T-cell (primary cell): ENCODE measurements at places on chromosomes 6 and 20.

- DNase-seq, result no peak
These were observed 71.3 kb downstream of the DZANK1 start for GRCh38 chr20:18395544-18395943.

GRCh38 chr6:40910260-40910893 is 128.6 kb downstream of the UNC5CL start:
- no peak for DNase-seq

- no peak for DNase-seq
These were observed 41.3 kb downstream of the HLA-DPB1 start for GRCh38 chr6:33116841-33117711.

DNA sequence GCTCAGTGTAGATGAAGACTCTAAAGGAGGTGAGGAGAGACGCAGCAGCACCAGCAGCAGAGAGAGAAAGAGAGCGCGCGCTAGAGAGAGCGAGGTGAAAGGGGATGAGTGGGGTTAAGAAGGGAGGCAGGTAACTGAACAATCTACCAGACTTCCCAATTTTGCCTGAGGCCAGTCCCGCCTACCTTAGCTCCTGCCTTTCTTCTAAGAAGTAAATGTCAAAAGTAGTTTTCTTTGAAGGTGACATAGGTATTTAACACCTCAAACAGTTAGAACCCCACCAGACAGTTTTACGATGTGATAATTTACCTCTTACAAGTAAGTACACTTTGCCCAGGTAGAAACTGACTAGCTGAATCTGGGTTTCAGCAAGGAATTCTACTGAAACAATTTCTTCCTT is 132.0 kb upstream of the EEF1E1 start:
- DNase-seq, result no peak

DNA sequence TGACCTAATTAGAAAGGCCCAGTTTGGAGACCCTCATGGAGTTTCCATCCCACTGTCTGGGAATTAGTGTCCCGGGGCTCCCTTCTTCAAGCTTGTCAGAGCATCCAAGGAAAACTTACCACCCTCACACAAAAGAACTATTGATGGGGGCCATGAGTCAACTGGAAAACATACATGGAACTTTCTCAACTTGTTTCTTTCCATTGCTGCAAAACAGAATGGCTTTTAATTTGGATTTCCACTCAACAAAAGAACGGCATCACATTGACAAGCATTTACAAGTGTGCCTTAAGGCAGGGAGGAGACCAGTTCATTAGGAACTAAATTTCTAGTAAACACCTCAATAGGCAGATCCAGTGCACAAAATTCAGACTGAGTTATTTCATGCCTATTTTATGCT is 289.1 kb upstream of the PREP start:
- no peak for DNase-seq

DNA sequence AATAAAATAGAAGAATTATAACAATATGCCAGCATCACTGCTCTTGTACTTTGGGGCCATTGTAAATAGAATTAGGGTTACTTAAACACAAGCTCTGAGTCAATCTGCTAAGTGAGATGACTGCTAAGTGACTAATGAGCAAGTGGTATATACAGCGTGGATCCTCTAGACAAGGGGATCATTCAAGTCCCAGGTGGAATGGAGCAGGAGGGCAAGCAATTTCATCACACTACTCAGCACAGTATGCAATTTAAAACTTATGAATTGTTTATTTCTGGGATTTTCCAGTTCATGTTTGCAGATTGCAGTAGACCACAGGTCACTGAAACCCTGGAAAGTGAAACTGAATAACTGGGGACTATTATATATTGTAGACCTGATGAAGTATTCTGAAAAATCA is 235.3 kb downstream of the BTBD3 start:
- no peak for DNase-seq

GRCh38 chr6:31687321-31687720 is 6.5 kb upstream of the LY6G5C start:
- DNase-seq, result no peak

- DNase-seq, result no peak
These were observed 14.9 kb upstream of the SLC22A1 start for GRCh38 chr6:160106701-160107100.

DNA sequence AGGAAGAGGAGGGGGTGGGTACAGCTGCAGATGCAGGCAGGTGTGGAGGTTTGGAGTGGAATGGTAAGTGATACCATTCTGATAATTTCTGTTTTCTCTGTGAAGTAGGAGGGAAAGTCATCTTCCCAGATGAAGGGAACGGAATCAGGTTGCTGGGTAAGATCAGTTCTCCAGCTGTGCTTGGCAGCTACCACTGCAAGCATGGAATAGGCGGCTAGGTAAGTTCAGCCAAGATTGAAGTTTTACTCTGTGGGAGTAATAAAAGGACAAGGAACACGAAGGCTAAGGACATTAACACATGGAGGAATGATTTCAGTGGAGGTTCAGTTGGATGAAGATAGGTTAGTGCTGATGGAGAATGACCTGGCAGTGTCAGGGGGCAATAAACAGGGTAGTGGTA is 128.3 kb downstream of the CARMIL1 start:
- DNase-seq, result no peak

- no peak for DNase-seq
These were observed 9.4 kb downstream of the ARFGAP1 start for GRCh38 chr20:63281742-63282665.

DNA sequence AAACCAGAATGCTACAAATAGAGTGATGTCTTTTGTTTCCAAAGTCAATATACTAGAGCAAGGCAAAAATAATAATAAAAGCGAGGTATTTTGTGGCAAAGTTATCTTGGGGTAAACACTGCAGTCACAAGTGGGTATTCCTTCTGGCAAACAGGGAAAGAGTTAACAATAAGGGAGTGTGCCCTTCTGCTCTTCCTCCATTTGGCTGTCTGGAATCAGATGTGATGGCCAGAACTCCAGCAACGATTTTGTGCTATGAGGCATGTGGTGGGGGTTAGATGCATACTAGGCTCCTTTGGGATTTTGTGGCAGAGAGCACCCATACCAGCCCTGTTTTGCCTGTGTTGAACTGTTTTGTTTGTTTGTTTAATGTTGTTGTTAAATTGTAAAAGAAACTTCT is 2.4 kb upstream of the SLC52A3 start:
- no peak for DNase-seq

DNA sequence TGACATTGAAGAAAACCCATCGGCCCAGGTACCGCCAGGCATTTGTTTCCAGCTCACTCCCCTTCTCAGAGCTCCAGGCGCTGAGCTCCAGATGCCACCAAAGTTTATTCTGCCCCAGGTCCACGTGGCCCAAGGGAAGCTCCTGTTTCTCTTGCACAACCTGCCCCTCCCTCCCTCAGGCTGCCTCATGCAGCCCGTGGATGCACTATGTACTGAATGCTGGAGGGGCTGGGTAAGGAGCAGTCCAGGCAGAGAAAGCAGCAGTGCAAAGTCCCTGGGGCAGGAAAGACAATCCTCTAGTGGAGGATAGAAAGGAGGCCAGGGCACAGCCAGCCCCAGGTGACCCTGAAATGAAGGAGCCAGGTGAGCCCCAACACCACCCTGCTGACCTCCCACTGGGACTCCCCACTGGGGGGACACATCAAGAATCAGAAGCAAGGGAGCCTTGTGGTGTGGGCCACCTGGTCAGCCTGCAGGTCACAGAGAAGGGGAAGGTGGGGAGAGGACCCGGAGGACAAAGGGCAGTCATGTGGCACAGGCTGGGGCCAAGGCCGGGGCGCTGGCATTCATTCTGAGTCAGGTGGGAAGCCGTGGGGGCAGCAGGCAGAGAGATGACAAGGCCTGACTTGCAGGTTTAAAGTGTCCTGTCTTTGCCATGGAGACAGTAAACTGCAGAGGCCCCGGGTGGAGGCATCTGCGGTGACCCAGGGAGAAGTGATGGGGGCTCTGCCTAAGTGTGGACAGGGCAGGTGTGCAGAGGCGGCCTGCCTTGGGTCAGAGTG is 230.1 kb downstream of the PREX1 start:
- no peak for DNase-seq

DNA sequence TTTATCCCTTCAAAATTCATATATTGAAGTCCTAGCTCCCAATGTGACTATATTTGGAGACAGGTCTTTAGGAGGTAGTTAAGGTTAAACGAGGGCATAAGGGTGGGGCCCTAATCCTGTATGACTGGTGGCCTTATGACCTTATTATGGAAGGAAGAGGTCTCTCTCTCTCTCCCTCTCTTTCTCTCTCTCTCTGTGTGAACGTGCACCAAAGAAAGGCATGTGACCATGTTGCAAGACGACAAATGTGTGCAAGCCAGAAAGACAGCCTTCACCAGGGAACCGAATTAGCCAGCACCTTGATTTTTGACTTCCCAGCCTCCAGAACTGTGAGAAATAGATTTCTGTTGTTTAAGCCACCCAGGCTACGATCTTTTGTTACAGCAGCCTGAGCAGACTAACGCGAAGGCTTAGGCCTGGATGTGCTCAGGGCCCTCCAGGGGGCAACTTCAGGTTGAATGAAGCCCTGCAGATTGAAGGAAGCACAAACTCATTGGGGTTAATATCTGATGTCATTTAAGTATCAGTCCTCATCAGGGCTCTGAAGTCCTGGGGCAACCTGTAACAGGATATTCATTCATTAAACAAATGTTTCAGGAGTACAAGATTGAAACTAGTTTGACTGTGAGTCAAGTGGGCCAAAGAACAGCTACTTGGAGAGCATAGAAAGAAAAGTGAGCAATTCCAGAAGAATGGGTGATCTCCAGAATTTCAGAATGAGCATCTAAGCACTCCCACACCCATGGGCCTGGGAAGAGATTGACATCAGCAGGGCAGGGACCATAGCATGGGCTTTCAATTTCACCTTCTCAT is 157.4 kb upstream of the TNFAIP3 start:
- DNase-seq, result no peak

DNA sequence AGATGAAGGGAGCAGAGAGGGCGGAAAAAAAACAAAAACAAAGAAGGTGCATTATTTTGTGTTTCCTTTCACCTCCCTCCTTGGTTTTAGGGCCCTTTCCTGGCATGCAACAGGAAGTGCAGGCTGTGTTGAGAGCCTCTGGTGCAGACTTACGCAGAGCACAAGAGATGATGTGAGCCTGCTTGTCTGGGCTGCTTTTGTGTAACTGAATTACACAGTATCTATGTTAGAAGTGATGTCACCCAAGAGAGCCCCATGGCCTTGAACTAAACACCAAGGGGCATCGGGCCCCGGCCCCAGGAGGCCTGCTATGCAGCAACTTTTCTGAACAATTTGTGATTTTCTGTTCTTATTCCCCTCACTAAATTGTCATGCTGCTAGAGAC is 25.5 kb downstream of the GNAS start:
- peak; percentile 50 for DNase-seq

DNA sequence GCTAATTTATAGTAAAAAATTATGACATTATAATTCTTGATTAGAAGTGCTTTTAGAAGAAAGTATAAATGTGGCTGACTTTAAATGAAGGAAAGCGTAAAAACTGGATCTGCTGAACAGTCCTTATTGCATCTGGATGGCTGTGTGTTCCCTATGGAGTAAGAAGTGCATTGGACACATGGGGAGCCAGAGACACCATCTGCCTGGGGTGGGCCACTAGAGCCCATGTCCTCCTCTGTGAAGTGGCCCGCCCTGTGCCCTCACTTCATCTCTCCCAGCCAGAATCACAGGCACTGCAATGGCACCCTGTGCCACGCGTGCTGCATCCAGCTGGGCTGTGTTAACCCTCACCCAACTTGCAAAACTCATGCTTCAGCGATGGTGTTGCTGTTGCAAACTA is 13.2 kb upstream of the SFT2D1 start:
- no peak for DNase-seq

- DNase-seq, result peak; percentile 22
These were observed 1.4 kb downstream of the ELOVL5 start for GRCh38 chr6:53347250-53347920.

DNA sequence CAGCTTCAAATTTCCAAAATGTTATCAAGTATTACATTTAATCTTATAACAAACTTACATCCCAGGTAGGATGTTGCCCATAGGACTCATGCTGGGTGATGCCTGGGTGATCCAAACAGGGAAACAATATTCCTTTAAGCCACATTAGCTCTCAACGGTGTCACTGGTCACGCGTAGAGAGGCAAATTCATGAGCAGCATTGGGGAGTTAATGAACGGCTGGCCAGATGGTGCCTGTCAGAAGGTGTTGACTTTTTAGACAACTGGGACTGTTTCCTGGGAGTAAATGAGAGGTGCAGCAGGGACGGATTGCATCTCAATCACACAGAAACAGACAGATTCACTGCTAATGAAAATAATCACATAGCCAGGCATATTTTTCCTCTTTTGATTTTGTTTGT is 83.3 kb upstream of the ID4 start:
- DNase-seq, result no peak

GRCh38 chr20:20894280-20894679 is 181.8 kb upstream of the RALGAPA2 start:
- no peak for DNase-seq

- no peak for DNase-seq
These were observed 23.6 kb upstream of the PBOV1 start for GRCh38 chr6:138241934-138242333.

DNA sequence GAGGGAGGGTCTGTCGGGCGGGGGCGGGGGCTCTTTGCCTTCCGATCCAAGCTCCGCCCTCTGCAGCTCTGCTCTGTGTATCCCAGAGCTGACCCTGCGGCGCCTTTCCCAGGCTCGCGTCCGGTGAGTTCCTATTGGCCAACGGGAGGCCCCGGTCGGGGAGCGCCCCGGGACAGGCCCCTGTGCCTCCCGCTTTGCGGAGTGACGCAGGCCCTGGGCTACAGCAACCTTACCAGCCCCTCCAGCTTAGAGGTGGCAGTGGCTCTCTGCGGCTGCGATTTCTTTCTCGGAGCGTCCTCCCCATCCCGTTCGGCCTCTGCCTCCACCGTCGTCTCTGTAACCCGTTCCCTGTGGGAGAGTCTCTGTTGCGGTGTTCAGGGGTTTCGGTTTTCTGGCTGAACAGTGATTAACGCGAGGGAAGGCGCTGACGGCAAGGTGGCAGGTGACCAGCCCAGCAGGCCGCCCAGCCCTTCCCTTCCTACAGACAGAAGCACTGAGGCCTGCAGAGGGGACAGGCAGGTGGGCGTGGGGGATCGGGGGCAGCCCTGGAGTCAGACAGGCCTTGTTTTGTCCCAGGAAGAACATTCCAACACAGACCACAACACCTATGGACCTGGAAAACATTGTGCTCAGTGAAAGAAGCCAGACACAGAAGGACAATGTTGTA is 18.1 kb upstream of the CEBPB start:
- no peak for DNase-seq

GRCh38 chr6:14882394-14883026 is 363.4 kb upstream of the JARID2 start:
- no peak for DNase-seq

DNA sequence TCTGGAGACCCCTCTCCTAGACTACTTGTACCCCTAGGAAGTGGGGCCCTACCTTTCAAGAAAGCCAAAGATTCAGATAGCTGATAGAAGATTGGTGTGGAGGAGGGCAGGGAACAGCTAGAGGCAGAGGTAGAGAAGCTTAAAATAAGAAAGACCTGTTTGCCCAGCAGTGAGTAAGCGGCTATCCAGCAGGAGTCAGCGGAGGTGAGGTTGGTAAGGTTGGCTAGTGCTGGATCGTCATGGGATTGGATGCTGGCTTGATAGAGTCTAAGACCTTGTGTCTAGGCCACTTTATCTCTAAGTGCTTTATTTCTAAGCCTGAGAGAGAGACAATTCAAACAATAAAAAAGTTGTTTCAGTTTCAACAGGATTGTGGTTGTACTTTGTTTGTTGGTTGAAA is 19.1 kb downstream of the ANKS1A start:
- no peak for DNase-seq
